ENCODE measurements at places on chromosomes 3 and 15. TPM values are rescaled to one million over a fixed set of nuclear protein-coding genes. Genes with fewer than 3 reads are reported as not detected.

Gene KLHL40
- total RNA-seq: 0.13 TPM

DNA sequence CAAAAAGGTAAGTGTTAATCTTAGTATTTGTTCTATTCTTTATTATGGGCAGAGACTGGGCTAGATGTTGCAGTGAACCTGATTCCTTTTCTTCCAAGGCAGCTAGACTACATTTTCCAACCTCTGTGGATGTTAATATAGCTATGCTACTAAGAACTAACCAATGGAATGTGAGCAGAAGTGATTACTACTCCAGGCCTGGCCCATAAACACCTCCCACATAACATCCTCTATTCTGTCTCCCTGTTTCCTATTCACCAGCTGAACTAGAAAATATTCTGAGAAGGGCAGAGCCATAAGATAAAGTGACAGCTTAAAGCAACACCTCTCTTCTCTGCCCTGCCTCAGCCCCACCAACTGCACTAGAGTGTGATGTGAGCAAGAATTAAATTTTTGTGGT, 29.4 kb downstream of the CD200R1L start:
- no peak for DNase-seq

Gene RASL12
- 23.0 TPM for total RNA-seq

DNA sequence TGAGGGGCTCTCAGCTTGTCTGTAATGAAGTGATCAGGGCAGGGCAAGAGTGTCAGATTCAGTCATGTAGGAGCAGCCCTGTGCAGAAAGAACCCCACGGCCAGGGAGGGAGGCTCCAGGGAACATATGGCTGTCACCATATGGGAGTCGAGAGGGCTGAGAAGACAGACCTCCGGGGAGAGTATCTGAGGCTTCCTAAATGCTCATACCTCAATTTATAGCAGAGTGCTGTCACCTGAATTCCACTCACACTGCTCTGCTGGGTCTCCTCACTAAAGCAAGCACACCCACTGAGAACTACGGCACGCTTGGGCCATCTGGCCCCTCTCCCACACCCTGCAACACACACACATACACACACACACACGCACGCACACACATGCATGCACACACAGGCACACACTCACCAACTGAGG, 92.3 kb upstream of the TJP1 start:
- DNase-seq: no peak

Gene TGM4
- not detected for total RNA-seq

GRCh38 chr3:124034016-124034843, 42.3 kb upstream of the ROPN1 start:
- no peak for DNase-seq

GRCh38 chr3:143352850-143353550, 233.4 kb downstream of the CHST2 start:
- DNase-seq: no peak

Gene MITF
- total RNA-seq: 26.5 TPM

DNA sequence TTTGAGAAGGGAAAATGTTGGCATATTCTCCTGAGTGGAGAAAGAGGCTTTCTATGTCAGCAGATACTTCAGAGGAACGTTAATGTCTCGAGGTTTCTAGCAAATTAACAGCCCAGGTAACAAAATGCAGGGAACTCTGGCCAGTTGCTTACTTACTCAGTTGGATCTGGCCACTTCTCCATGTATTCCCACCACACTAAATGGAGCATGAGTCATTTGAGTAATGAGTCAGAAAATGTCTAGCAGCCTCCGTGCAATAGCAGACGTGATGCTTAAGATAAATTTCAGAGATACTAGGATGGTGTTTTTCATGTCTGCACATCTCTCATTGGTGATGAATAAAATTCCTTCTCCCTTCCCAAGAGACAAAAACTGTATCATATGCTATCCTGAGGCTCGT, 671.5 kb downstream of the FHIT start:
- DNase-seq: no peak

DNA sequence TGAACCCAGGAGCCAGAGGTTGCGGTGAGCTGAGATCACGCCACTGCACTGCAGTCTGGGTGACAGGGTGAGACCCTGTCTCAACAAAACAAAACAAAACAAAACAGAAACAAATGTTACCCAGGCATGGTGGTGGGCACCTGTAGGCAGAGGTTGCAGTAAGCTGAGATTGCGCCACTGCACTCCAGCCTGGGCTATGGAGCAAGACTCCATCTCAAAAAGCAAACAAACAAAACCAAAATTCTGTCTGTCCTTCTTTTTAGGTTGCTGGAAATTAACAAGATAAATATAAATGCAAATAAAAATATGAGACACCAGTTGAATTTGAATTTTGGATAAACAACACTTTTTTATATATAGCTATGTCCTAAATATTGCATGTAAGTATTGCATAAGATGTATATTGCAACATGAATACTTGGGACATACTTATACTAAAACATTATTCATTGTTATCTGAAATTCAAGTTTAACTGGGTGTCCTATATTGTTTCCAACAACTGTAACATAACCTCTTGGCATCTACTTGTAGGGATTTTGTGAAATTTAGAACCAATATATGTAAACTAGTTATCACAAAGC, 4.7 kb upstream of the CEP97 start:
- DNase-seq: no peak

- DNase-seq: peak; percentile 88
Observed at GRCh38 chr3:115658337-115659181, 35.2 kb downstream of the GAP43 start.

DNA sequence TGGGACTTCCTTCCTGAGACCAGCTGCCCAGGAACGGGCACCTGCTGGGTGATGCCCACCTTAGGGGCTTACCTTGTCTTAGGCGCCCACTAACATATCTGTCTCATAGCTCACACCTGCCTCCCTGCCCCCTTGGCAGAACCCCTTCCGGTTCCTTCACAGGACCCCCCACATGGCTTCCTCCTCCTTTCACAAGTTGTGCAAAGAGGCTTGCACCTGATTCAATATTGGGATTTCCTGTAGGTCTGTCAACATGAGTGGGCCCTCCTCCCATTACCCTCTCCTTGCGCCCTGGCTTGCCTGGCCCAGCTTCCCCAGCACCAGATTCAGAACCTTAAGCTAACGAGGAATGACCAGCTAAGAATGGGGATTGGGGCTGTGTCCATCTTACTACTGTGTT, 633 bp downstream of the THPO start:
- DNase-seq: no peak

Gene LRTM1
- not detected for total RNA-seq

DNA sequence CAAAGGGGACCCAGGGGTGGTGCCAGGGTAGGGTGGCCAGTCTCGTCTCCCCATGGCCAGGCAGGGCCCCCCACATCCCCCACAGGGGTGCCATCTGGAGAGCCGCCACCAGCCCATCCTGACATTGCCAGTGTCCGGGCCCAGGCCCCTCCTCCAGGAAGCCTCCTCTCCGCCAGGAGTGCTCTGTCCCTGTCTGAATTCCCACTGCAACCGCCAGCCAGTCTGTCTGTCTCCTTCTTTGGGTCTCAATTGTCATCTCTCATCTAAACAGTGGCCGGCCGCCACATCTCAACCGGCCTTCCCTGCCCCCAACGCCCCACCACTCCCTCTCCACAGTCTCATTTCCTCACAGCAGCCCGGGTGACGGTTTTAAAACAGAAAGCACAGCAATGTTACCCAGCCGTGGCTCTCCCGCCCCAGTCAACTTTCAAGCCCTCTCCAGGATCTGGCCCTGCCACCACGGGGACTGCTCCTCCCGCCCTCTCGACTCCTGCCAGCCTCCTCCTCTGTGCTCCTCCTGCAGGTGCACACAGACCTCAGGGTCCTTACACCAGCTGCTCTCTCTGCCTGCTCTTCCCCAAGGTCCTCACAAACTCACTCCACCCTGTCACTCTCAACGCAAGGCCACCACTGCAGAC, 57.0 kb downstream of the IQSEC1 start:
- no peak for DNase-seq

Gene GRM7
- 2.1 TPM for total RNA-seq

DNA sequence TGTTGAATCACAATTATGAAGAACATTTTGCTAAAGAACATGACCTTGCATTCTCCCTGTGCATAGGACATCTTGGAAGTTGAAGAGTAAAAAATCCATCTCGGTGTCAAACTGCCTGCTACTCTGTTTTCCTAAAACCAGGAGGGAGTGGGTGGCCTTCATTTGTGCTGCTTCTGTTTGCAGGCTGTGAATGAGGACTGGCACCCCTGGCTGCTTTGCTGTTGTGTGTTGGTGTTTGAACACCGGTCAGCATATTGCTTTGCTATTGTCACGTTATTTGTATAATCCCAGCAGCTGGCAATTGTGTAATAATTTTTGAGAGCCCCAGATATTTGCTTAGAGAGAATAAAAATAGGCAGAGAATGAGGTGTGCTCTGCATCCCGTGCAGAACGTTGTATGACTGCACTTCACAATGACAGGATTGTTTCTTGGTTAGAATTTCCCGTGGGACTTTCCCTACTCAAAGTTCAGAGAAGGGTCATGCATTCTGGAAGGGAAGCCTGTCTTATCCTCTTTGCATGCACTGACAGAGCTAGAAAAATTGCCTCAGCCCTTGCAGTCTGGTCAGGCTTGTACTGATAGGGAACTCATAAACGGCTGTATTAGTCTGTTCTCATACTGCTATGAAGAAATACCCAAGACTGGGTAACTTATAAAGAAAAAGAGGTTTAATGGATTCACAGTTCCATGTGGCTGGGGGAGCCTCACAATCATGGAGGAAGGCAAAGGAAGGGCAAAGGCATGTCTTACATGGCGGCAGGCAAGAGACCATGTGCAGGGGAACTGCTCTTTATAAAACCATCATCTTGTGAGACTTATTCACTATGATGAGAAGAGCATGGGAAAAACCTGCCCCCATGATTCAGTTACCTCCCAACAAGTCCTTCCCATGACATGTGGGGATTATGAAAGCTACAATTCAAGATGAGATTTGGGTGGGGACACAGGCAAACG, 16.3 kb downstream of the SV2B start:
- no peak for DNase-seq

DNA sequence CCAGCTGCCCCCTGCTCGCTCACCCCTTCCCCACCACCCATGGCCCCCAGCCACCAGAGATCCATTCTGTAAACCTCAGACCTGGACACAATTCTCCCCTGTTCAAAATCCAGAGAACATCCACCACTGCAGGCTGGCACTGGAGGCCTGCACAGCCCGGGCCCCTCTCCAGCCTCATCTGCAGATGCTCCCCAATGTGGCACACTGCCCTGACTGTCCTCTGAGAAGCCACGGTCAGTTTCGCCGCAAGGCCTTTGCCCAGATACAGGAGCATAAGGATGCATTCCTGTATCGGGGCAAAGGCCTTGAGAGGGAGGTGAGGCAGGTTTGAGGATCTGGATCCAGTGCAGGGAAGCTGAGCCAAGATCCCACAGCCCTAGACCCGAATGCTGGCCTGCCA, 175.4 kb upstream of the LINGO1 start:
- DNase-seq: no peak

DNA sequence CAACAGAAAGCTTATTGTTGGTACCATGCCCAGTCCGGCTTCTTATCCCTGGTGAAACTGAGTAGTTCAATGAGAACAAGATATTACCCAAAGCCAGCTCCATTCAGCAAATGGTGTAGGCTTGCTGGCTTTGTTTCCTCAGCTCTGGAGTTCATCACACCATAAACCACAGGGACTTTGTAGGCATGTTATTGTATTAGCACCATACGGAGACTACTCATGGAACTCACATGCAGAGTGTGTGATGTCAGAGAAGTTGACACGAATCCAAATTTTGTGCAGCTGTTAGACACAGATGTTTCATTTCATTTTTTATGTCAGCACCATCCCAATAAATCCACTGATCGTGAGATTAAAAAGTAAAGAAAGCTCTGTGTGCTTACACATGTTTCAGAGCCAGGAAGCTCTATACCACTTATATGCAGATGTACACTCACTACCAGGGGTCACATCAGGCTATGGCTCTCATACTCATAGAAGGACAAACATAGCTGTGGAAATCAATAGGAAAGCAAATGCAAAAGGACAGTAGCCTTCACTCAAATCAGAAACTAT, 63.4 kb upstream of the LEKR1 start:
- DNase-seq: no peak

DNA sequence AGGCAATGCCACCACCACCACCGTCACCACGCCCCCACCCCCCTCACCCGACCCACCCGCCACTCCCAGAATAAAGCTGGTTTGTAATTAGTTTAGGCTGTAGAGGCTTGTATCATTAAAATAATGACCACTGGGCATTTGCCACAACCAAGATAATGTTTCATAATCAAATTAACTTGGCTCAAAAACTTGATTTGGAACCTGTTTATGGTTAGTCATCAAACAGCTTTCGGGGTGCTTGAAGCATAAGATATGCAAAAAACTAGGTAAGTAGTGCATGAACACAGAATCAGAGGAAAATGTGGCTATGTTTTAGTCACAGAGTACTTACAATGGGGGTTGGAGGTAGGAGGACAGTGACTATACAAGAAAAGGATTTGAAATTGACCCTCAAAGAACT, 115.1 kb downstream of the FHIT start:
- DNase-seq: no peak

DNA sequence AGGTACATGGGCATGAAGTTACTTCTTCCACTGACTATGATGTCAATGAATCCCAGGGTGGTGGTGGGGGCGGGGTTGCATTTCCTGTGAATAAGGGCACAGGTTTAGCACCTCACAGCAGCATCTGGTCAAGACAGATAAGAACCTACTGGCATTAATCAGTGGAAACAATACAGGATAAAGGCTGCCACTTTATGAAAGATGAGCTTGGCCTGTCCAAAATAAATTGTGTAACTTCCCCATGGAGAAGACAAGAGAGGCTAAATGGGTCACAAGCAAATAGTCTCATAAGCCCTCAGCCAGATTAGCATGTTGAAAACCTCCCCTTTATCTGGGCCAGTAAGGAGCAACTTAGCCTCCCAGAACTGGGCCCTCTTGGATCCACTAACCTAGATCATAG, 27.4 kb upstream of the PLSCR2 start:
- no peak for DNase-seq

Gene STARD9
- 77.3 TPM for total RNA-seq

- no peak for DNase-seq
Observed at GRCh38 chr15:83844742-83845141, 190.8 kb downstream of the ADAMTSL3 start.

GRCh38 chr3:152621967-152622810, 212.7 kb upstream of the P2RY1 start:
- DNase-seq: no peak
